ENCODE measurements at places on chromosomes 3 and 15. TPM values are rescaled to one million over a fixed set of nuclear protein-coding genes. Genes with fewer than 3 reads are reported as not detected.
A peak's percentile ranks its signal among the peaks of the same experiment; 100 is the strongest.

DNA sequence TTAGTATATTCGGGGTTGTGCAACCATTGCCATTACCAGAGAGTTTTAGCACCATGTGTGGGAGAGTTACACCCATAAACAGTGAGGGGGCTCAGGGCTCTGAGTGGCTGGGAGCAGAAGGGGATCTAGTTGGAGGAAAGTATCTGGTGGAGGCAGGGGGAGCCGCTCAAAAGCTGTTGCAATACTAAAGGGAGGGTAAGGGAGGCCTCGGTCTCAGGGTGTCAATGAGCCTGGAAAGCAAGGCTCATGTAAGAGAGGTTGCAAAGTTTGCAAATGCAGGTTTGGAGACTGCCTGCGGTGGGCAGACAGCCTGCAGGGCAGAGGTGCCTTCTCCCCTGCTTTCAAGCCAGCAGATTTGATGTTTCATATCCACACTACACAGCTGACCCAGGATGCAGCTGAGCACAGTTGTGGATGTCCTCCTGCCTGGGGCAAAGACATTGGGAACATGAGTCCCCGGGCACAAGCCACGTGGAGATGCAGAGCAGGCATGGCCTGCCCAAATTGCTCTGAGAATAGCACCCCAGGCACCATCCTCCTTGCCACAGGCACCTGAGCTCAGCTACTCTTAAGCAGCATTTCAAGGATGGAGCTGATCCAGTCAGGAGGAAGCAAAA, 181.4 kb downstream of the TLE3 start:
- H3K36me3 ChIP-seq, result no peaks in the 10 kb centered on the region
- no peak overlapping the region for H3K27ac ChIP-seq
- no peak for DNase-seq
- H3K27me3 ChIP-seq, result peaks cover 73% of the 10 kb centered on the region
- H3K4me1 ChIP-seq, result no peaks in the 10 kb centered on the region

GRCh38 chr3:156615592-156616173, 58.7 kb upstream of the TIPARP start:
- no peak overlapping the region for H3K4me3 ChIP-seq
- peak overlapping the region; percentile 73 for H3K27ac ChIP-seq
- no peaks in the 10 kb centered on the region for H3K27me3 ChIP-seq
- peak; percentile 79 for DNase-seq

Gene FILIP1L
- total RNA-seq, result 19.9 TPM

Gene CSPG4
- total RNA-seq, result 12.4 TPM

DNA sequence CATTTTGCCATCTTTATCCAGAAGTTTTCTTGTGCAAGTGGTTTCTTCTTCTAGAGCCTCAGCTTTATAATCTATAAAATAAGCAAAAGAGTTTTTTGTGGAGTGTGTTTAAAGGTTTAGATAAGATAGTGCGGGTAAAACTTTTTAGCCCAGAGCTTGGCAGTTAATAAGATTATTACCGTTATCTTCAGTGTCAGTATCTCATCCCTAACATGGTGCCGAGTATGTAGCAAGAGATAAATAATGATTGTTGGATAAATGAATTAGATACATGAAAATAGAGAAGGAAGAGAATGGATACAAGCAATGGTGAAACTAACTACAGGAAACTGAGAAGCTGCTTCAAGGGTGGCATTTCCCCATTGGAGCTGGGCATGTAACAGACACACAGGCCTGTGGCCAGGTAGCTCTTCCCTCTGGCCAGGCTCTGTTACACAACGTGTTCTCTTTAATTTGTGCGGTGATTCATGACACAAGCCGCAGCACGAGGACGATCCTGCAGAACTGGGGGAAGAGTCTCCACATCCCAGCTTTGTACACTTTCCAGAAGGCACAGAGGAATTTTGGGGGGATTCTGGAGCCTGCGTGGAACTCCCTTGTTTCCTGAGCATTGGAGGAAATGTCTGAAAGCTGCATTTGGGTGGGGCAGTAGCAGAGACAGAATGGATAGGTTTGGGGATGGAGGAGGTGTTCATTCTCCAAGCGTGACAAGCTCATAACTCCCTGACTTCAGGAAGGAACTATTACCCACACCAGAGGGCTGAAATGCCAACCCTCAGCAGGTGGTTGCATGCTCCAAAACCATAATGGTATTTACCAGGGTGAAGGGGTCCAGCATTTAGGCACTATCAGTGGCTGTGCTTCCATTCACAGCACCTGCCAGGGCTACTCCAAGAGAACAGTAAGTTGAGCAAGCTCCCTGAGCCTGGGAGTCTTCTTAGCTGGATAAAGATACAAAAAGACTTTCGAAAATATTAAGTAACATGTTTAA, 14.2 kb upstream of the ST6GAL1 start:
- no peak overlapping the region for H3K27ac ChIP-seq
- H3K36me3 ChIP-seq, result no peaks in the 10 kb centered on the region
- no peaks in the 10 kb centered on the region for H3K4me1 ChIP-seq
- peaks cover 20% of the 10 kb centered on the region for H3K27me3 ChIP-seq

DNA sequence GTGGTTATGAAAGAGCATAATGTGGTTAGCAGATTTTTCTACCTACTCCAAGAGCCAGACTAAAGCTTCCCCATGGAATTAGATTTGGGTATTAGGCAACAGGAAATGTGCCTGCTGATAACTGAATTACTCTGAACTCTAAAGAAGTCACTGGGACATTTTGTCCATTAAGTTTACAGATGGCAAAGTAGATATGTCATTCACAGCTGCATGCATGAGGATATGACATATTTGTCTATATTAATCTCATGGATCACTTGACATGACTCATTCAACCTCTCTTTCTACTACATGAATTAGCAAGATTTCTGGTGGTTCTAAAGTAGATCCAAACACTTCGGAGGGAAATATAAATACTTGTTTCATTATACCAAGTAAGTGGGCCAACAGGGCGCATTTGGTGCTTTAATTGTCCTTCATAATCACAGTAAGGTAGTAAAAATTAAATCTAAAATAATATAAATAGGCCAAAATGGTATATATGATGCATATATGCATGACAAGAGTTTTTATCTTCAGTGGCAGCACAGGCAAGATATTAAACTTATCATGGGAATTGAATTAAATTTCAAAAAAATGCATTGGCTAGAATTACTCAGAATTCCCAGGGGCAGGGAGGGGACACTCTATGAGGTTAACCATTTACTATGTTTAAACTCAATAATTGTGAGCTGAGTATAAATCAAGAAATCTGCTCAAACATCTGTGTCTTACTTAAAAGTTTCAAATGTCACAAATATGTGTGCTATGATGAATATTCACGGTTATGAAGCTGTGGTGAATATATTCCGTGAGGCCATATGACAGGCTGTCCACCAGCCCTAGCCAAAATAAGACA, 365.3 kb upstream of the KCNMB2 start:
- H3K4me1 ChIP-seq, result no peaks in the 10 kb centered on the region
- DNase-seq, result peak; percentile 86
- H3K27ac ChIP-seq, result no peak overlapping the region
- no peaks in the 10 kb centered on the region for H3K27me3 ChIP-seq
- no peak overlapping the region for H3K4me3 ChIP-seq

Gene SLC15A2
- 0.18 TPM for total RNA-seq

DNA sequence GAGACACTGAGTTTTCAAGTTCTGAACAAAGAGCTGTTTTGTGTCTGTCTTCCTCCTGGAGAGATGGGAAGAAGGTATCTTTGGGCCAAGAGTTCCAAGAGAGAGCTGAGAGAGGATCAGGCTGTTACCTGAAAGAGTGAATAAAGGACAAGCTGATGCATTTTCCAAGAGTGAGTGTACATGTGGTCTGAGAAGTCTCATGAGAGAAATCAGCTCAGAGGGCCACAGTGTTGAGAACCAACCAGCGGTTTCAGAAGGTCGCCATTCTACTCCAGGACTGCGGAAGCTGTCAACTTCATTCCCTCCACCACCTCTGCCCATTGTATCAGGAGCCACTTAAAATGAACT, 42.7 kb upstream of the PPP2R3A start:
- H3K4me3 ChIP-seq, result no peak overlapping the region
- no peak for DNase-seq
- no peak overlapping the region for H3K27ac ChIP-seq
- H3K27me3 ChIP-seq, result no peaks in the 10 kb centered on the region

DNA sequence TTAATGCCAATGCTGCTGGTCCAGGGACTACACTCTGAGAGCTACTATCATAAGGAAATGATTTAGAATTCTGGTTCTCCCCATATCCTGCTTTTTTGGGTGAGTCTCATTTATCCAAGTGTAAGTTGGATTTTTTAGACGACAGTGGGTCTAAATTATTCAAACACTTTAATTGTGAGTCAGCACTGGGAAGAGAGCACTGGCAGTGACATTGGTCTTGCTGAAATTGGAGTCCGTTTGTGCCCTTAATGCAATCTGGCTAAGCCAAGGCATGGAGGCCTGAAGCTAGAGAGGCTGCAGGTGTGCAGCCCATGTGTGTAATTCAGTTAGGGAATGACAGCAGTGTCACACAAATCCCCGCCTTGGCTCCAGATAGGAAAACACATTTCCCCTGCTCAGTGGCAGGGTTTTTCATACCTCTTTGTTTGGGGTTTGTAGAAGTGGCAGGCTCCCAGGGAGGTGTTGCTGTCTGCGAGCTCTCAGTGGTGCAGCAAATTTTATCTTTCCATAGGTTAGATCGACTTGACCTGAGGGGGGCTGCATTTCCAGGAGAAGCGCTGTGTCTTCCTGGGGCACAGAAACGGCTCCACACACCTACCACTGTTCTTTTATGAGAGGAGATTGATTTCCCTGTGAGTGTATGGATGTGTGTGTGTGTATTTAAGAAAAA, 197.7 kb downstream of the CD47 start:
- H3K4me1 ChIP-seq, result peaks cover 2% of the 10 kb centered on the region
- H3K4me3 ChIP-seq, result no peak overlapping the region
- no peaks in the 10 kb centered on the region for H3K36me3 ChIP-seq
- no peak overlapping the region for H3K27ac ChIP-seq

DNA sequence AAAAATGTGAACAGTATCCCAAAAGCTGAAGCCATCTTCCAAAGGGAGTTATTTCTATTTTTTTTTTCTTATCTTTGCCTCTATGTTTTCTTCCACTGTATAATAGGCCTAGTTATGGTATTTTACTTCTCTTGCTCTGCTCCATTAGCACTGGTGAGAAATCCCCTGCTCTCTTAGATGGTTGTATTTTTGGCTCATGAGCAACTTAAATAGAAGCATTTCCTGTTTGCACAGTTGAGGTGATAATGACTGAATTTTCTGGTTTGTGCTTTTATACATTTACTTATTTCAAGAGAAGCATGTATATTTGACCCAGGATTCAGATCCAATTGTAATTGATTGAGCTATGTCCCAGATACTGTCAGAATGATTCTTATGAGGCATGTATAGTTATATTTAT, 61.6 kb upstream of the CD200R1L start:
- no peaks in the 10 kb centered on the region for H3K36me3 ChIP-seq
- no peaks in the 10 kb centered on the region for H3K4me1 ChIP-seq
- H3K27ac ChIP-seq, result no peak overlapping the region
- DNase-seq, result no peak

- H3K4me3 ChIP-seq, result no peak overlapping the region
- no peaks in the 10 kb centered on the region for H3K4me1 ChIP-seq
- no peak for DNase-seq
- H3K27me3 ChIP-seq, result no peaks in the 10 kb centered on the region
- H3K27ac ChIP-seq, result no peak overlapping the region
These were observed 44.2 kb upstream of the GNB4 start for GRCh38 chr3:179495483-179495882.

DNA sequence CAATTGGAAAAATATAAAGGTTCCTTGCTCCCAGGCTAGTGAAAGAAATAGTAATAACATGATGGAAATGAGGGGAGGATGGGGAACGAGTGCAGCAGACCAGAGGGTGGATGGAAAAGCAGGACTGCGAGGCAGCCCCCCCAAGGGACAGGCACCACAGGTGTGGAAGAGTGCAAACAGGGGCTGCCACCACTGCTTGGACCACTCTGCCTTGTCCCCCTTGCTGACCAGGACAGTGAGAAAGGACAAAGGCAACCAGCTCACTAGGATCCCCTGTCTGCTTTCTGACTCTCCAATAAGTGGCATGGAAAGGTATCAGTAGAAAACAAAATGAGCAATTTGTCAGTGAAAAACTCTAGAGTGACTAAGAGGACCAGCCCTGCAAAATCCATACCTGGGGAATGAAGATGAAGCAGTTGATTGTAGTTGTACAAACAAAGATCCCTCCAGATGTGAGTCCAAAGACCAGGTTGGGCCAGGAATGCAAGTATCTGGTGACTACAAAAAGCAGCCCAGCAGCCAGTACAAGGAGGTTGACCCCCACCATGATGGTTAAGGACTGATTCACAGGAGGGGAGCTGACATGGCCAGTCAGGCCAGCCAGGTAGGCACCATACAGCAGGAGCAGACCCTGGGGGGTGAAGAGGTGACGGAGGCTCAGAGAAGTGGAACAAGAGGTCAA, 86.6 kb upstream of the GSK3B start:
- no peak for DNase-seq
- H3K4me3 ChIP-seq, result no peak overlapping the region
- H3K27ac ChIP-seq, result no peak overlapping the region
- H3K4me1 ChIP-seq, result peaks cover 8% of the 10 kb centered on the region
- H3K27me3 ChIP-seq, result no peaks in the 10 kb centered on the region

DNA sequence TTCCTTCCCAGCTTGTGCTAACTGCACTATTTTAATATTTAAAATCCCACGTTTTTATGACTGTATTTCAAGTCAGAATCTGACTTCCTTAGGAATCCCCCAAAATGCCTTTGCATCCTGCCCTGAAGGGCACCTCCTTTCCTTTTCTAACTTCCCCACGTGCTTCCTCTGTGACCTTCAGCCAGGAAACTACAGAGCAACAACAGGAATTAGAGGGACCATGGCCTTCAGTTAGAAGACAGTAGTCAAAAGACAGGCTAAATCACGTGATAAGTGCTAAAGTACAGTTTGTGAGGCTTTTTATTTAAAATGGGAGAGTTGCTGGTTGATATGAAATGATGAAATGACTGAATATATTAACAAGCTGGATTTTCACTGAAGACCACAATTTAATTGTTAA, 11.8 kb upstream of the ABHD10 start:
- DNase-seq, result no peak
- no peak overlapping the region for H3K4me3 ChIP-seq
- H3K4me1 ChIP-seq, result peaks cover 1% of the 10 kb centered on the region
- H3K27ac ChIP-seq, result no peak overlapping the region
- H3K36me3 ChIP-seq, result peaks cover 1% of the 10 kb centered on the region

DNA sequence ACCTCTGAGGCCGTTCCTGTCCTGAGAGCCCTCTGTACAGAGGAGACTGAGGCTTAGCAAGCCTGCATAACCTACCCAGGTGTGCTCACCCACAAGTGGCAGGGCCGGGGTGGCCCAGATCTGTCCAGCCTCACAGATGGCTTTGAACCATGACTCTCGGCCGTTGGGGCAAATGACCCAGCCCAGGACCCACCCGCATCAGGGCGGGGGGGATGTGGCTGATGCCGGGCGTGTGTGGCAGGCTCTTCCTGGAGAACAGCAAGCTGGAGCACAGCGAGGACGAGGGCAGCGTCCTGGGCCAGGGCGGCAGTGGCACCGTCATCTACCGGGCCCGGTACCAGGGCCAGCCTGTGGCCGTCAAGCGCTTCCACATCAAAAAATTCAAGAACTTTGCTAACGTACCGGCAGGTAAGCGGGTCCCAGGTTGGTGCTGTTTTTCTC, 133.5 kb downstream of the LRRK1 start:
- no peak for DNase-seq
- H3K27me3 ChIP-seq, result no peaks in the 10 kb centered on the region
- H3K4me3 ChIP-seq, result no peak overlapping the region
- H3K36me3 ChIP-seq, result peaks cover 38% of the 10 kb centered on the region
- H3K4me1 ChIP-seq, result no peaks in the 10 kb centered on the region

GRCh38 chr15:89333011-89333860, 1.4 kb downstream of the POLG start:
- peaks cover 11% of the 10 kb centered on the region for H3K4me1 ChIP-seq
- DNase-seq, result no peak
- H3K27ac ChIP-seq, result no peak overlapping the region
- peaks cover 3% of the 10 kb centered on the region for H3K27me3 ChIP-seq
- H3K36me3 ChIP-seq, result peaks cover 37% of the 10 kb centered on the region

Measured in IMR-90 (cell line).